ENCODE measurements at places on chromosomes 12 and 14.

DNA sequence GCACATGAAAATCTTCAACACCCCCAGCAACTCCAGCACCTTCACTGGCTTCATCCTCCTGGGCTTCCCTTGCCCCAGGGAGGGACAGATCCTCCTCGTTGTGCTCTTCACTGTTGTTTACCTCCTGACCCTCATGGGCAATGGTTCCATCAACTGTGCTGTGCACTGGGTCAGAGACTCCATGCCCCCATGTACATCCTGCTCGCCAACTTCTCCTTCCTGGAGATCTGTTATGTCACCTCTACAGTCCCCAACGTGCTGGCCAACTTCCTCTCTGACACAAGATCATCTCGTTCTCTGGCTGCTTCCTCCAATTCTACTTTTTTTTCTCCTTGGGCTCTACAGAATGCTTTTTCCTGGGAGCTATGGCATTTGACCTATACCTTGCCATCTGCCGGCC, 11.5 kb upstream of the OR11G2 start:
- DNase-seq = no peak

DNA sequence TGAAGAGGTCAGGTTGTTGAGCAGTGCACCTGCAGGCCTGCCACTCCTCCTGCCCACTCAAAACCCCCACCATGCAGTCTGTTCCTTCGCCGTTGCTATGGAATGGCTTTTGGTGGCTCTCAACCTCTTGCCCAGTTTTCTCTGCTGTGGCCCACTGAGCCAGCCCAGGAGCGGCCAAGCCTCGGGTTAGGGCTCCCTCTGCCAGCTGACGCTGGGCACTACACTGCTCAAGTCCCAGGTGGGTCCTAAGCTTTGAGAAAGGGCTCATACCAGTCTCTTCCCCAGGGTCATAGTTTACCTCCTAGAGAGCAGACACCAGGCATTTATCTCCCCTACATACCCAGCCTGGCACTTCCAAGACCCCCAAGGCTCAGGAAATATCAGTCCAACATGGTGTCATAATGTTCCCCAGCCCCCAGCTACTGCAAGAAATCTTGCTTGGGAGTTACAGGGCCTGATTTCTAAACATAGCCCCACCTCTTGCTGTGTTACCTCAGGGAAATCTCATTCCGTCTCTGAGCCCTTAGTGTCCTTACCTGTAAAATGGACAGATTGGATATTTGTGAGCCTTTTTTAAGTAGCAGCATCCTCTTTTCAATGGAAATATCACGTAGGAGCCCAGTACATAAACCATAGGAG, 59.4 kb downstream of the TSPAN11 start:
- peak; percentile 60 for DNase-seq

- DNase-seq = no peak
Measured at GRCh38 chr14:101188571-101188915, 285.0 kb upstream of the RTL1 start.

DNA sequence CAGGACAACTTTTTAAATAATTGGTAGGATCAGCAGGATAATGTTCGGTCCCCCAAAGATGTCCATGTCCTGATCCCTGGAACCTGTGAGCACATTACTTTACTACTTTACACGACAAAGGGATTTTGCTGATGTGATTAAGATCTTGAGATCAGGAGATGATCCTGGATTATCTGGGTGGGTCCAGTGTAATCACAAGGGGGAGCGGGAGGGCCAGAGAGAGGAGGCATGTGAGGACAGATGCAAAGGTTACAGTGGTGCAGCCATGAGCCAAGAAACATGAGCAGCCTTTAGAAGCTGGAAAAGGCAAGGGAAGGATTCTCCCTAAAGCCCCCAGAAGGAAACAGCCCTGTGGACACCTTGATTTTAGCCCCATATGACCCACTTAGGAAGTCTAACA, 33.1 kb downstream of the KCNK10 start:
- no peak for DNase-seq

- DNase-seq = no peak
Measured at GRCh38 chr12:70052476-70052875, 190.8 kb upstream of the CNOT2 start.

GRCh38 chr14:94839348-94839747, 69.4 kb upstream of the GSC start:
- no peak for DNase-seq

- DNase-seq = no peak
Measured at GRCh38 chr12:11829764-11830194, 180.3 kb downstream of the ETV6 start.

DNA sequence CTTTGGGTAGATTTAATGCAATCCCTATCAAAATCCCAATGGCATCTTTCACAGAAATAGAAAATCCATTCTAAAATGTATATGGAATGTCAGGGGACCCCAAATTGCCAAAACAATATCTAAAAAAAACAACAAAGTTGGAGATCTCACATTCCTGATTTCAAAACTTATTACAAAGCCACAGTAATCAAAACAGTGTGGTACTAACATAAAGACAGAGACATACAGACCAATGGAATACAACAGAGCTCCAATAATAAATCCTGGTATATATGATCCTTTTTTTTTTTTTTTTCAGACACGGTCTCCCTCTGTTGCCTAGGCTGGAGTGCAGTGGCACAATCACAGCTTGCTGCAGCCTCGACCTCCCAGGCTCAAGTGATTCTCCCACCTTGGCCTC, 4.7 kb downstream of the TMBIM4 start:
- DNase-seq = no peak

- no peak for DNase-seq
Measured at GRCh38 chr14:61542848-61543790, 152.2 kb upstream of the HIF1A start.

DNA sequence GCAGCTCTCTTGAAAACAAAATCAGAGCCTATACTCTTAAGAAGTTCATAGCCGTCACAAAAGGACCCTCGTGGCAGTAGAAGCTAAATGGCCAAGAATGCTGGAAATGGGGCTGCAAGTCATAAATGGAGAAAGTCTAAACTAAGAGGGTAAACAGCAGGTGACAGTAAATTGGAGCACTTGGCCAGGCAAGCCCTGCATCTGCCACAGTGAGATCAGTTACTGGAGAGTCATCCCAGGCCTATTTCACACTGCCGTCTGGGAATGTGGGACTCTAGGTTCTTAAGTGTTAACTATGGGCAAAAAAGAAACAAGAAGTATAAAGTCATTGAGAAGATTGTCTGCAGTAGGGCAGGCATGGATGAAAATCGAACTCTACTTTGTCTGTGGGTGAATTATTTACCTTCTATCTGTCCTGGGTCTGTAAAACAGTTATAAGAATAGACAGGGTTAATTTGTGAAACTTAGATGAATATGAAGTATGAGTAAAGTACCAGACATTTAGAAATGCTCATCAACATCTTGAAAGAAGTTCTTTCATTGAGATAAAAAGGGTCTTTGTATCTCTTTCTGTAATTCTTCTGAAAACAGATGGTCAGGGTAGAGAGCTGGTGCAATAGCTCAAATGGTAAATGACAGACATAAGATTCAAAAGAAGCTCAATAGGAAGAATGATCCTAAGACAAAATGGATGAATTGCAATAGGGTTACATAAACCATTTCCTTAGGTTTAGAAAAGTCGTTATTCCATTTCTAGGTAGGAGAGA, 792.5 kb downstream of the DIO2 start:
- no peak for DNase-seq

DNA sequence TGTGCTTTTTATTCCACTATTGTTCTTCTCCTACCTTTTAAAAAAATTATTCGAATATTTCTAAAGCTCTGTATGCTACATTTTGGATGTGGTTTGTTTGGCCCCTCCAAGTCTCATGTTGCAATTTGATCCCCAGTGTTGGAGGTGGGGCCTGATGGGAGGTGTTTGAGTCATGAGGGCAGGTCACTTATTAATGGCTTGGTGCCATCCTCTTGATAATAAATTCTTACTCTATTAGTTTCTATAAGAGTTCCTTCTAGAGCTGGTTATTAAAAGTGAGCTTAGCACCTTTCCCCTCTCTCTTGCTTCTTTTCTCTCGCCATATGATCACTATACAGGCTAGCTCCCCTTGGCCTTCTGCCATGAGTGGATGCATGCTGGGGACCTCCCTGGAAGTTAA, 445.6 kb upstream of the PDE3A start:
- no peak for DNase-seq

DNA sequence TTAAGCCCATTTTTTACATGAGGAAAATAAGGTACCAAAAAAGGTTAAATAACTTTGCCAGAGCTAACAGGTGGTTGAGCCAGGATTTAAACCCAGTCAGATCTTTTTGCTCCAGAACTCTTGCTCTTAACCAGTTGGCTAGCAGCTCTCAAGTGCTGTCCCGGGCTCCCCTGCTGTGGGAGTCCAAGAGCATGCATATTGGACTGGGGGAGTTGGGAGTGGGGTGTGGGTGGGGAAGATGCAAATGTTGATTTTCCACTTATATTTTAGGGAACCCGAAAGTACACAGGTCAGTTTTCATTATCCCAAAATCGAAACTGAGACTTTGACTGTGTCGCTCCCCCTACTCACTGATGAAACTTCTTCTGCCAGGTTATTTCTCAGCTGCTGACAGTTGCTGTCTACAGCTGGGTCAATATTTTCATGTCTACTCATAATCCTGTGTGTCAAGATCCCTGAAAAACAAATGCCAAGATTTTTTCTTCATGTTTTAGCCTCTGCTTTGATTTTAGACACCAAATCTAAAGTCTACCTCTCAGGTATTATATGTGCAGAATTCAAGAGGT, 172.3 kb upstream of the TMPO start:
- no peak for DNase-seq

GRCh38 chr12:125114365-125115141, 49.3 kb downstream of the AACS start:
- no peak for DNase-seq

DNA sequence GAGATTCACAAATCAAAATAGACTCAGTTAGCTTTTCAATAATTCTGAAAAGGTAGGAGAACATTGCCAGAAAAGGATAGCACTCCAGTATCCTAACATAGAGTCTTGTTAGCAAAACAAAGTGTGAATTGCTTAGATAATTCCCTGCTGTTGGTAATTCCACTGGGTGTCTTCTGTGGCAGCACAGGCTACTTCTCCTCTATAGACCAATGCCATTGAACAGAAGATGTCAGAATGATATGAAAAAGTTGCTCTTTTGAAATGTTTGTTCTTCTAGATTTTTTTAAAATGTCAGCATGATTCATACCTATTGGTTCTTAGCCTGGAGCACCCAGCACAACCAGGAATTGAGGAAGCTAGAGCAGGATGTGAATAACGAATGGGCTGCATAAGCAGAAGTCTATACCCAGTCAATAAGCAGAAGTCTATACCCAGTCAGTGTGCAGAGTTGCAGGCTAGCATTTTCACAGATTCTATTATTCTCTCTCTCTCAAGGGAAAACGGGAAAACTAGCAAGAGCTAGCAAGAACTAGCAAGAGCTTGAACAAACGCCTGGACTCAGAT, 112.8 kb downstream of the SYT1 start:
- DNase-seq = no peak

GRCh38 chr12:130461839-130462557, 124.3 kb downstream of the PIWIL1 start:
- DNase-seq = no peak

GRCh38 chr12:110763583-110763982, 20.9 kb upstream of the PPP1CC start:
- no peak for DNase-seq

DNA sequence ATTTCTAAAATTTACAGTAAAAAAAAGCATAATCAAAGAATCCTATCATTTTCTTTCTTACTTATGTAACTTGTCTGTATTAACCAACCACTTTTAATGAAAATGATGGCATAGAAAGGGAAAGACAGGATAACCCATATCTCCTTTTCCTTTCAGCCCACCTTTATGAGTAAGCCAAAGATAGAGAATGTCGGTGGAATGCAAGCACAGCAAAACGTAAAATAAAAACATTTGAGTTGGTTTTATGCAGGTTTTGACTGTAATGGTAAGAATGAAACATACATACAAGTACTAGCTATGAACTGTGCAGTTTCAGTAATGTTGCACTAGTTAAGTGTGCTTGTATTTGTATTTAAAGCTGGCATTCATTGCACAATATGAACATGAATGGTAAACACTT, 360.3 kb downstream of the FOXG1 start:
- DNase-seq = no peak
